ENCODE measurements at places on chromosomes 12 and 14.

- no peak for DNase-seq
These were observed 6.5 kb downstream of the KRT86 start for GRCh38 chr12:52280796-52281560.

- no peak for DNase-seq
These were observed 7.5 kb upstream of the RASSF9 start for GRCh38 chr12:85843606-85844310.

GRCh38 chr12:109946505-109946904 lies 46.4 kb downstream of the TCHP start:
- peak; percentile 7 for DNase-seq

DNA sequence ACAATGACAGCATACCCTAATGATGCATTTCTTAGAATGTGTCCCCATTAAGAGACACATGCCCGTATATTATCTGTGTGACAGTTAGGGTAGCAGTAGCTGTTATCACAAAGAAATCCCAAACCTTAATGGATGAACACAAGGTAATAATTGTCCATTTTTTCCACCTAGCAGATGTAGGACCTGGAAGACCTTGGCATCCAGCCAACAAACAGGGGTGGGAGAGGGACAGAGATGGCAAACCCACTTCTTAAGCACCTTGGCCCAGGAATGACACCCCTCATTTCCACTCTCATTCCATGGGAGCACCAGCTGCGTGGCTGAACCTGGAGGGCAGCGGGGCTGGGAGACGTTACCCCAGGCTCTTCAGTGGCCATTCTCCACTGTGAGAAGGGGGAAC lies 679.0 kb downstream of the AACS start:
- DNase-seq = no peak

DNA sequence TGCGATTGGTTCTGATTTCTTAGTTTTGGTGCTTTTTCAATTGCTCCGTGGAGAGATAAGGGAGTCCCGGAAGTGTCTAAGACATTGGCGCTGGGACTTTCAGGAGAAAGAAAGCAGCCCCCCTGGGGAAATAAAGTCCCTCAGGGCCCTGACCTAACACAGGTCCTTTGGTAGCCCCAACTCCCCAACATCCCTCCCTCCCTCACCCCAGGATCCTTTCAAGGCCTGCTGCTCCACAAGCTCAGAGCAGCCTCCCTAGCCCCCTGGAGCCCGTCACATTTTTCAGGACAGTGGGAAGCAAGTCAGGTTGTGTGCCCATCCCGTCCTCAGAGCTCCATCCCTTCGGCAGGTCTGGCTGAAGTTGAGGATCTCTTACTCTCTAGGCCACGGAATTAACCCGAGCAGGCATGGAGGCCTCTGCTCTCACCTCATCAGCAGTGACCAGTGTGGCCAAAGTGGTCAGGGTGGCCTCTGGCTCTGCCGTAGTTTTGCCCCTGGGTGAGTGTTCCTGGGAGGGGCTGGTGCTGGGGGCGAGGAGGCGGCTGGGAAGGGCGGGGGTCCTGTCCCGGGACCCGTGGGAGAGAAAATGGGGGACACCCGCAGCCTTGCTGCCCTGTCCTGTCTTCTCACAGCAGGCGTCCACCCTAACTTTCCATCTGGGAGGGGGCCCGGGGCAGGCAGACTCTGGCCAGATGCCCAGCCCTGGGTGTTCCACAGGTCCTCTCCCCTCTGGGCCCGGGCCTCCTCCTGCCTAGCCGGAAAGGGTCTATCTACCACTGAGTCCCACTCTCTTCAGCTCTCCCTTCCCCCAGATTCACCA lies 950 bp downstream of the IFI27 start:
- no peak for DNase-seq

GRCh38 chr12:124389138-124389724 lies 94.3 kb downstream of the RFLNA start:
- peak; percentile 55 for DNase-seq

- no peak for DNase-seq
These were observed 19.4 kb downstream of the EVL start for GRCh38 chr14:100084591-100084990.

DNA sequence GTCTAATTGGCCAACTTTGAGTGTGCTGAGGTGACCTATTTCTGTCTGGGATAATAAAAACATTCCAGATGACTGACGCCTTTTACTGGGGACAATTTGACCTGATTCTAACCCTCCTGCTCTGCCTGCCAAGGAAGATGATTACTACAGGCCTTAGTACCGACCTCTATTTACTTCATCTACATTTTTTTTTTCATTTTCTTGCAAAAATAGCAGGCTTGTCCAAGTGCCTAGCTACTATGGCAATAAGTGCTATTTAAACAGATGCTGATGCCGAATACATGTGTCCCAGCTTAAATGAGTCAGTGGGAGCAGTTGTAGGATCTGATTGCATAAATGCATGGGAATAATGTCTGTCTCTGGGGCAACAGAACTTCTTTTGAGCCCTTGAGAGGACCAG lies 254.3 kb downstream of the RGS6 start:
- no peak for DNase-seq

- no peak for DNase-seq
These were observed 136.1 kb upstream of the CCND2 start for GRCh38 chr12:4137441-4137840.

- no peak for DNase-seq
These were observed 12.0 kb downstream of the CFAP73 start for GRCh38 chr12:113161415-113162016.

DNA sequence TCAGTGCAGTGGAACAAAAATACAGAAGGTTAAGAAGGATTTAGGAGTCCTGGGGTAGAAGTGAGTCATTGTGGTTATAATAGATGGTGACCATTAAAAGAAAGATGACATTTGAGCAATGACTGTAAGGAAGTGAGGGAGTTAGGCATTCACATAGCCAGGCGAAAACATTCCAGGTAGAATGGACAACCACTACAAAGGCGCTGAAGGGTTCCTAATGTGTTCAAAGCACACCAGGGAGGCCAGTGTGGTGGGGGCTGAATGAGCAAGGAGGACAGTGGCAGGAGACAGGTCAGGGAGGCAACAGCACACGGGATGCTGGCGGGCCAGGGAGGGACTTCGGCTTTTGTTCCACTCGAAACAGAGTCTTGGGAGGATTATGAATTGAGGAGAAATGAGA lies 129.9 kb downstream of the NPAS3 start:
- DNase-seq = no peak

DNA sequence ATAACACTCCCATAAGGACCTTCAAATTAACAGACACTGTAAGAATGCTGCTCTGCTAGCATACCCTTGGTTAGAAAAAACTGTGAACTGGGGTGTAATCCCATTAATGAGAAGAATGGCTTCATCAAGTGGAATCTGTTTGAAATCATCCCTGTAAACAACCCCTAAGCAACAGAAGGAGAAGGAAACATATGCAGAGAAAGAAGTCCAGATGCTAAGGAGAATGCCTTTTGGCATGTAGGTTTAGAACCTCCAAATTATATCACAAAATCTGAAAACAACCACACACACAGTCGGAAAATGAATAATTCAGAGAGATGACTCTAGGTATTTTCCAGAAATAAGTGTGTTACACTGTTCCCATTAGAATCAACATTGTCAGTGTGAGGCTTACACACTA lies 140.2 kb downstream of the NUAK1 start:
- DNase-seq = no peak

- no peak for DNase-seq
These were observed 2.8 kb downstream of the TMEM179 start for GRCh38 chr14:104601786-104602185.

GRCh38 chr14:69117020-69117767 lies 35.7 kb downstream of the DCAF5 start:
- DNase-seq = no peak

DNA sequence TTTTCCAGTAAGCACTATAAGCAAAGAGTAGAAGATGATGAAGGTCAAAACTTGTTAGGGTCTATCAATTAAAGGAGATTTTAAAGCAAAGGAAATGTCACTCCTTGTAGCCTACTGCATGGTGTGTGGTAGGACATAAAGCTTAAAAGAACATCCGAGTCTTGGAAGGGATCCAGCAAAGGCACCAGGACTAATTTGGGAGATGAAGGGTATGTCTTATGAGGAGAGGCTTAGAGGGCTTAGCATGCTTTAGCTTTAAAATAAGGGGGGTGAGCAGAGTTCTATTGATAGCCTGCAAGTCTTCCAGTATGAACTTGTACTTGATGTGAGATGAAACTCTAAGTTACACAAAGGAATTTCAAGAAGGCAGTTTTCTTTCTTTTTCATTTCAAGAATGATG lies 11.8 kb upstream of the MYBPC1 start:
- no peak for DNase-seq

- no peak for DNase-seq
These were observed 145.2 kb downstream of the ADAMTS20 start for GRCh38 chr12:43406801-43407200.

GRCh38 chr14:59278111-59278510 lies 89.6 kb downstream of the DAAM1 start:
- no peak for DNase-seq

DNA sequence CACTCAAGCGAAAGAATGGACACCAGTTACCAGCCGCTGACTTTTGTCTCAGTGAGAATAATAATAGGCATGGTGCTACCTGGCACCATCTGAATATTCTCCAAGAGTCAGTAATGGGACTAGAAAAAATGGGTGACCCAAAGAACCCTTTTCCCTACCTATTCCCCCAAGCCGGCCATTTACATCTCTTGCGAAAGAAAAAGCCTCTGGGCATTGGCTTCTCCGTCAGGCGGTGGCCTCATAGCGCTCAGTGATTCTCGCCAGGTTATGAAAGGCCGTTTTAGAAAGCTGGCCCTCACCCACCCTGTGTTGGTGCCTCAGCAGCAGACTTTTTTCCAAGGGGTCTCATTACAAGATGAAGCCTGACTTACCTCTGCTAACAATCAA lies 523 bp upstream of the SLC6A15 start:
- no peak for DNase-seq

DNA sequence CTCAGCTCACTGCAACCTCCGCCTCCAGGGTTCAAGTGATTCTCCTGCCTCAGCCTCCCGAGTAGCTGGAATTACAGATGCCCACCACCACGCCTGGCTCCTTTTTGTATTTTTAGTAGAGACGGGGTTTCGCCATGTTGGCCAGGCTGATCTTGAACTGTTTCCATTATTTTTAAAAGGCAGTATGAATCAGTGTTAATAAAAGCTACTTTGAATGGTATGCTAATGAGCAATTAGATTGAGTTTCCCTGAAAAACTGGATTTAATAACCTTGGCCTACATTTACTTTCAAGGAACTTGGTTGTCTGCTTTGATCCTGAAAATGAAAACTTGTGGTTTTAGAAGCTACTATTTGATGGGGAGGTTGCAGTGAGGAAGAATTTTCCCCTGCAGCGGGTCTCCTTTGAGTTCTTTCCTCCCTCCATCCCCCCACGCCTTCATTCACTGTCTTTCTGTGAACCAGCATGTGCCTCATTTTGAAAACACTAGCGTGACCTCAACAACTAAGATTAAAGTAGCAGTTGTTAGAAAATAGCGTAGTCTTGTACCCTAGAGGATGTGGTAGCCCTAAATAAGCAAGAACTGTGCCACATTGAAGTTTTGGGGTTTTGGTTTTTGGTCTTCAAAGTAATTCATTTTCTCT lies 17.8 kb upstream of the RPS6KA5 start:
- peak; percentile 63 for DNase-seq

DNA sequence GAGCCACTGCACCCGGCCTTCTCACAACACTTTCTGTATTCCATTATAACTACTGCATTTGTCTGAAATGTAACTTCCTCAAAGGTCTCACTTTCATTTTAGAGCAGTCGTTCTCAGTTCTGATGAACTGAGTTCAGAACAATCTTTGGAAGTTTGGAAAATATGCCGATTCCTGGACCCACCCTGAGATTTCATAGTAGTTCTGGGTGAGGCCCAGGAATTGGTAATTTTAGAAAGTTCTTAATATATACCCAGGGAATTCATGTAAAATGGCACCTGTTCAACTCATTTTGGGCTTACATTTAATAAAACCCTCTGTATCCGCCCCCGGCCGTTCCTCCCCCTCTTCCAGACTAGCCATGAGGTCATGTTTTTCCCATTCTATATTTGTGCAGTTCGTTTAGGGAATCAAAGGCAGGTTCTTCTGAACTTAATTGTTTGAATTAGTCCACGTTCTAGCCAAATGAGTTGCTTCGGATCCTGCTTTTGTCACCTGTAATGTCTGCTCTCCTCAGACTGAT lies 5.9 kb downstream of the GSG1 start:
- DNase-seq = no peak

DNA sequence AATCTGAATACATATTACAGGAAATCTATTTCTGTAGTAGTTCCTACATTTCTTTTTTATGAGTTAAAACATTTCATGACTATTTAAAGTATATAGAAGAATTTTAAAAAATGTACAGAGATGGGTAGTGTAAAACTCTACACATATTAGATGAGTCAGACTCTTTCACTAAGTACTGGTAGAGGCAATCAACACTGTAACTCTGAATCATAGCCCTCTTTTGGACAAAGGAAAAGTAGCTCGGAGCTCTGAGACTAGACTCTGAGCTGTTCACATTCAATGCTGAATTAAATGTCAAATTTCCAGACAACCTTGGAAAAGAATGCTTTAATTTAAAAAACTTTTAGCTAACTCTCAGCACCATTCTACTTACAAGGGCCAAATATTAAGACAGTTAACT lies 3.4 kb downstream of the PTCSC3 start:
- DNase-seq = no peak

GRCh38 chr12:50326590-50327284 lies 43.4 kb upstream of the LIMA1 start:
- DNase-seq = no peak
